Thoracic aorta (tissue), 2 donors: ENCODE measurements at places on chromosomes 6 and 20. TPM values are rescaled to one million over a fixed set of nuclear protein-coding genes. Genes with fewer than 3 reads are reported as not detected.

FAM162B gene
- total RNA-seq: 2.3 TPM

DHX16 gene
- 27.4 TPM for total RNA-seq

PTCRA gene
- not detected for total RNA-seq

SLC2A10 gene
- 49.0 TPM for total RNA-seq

DNA sequence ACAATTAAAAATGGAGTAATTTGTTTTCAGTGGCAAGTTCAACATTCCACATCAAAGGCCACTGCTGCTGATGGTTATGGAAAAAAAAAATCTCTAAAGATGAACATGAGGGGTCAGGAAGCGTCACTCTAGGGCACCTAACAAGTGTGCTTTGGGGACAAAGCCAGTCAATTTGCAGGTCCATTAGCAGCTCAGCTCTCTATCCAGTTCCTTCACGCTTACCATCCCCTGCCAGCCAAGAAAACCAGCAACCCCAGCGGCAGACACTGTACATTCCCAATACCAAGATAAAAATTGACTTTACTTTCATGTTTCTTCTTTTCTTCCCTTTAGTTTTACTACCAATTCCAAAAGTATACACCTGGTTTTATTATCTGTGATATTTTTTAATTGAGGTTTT, 10.1 kb downstream of the RFX6 start:
- no peak overlapping the region for H3K27ac ChIP-seq
- DNase-seq: no peak
- H3K36me3 ChIP-seq: no peaks in the 10 kb centered on the region
- H3K4me1 ChIP-seq: no peaks in the 10 kb centered on the region

DNA sequence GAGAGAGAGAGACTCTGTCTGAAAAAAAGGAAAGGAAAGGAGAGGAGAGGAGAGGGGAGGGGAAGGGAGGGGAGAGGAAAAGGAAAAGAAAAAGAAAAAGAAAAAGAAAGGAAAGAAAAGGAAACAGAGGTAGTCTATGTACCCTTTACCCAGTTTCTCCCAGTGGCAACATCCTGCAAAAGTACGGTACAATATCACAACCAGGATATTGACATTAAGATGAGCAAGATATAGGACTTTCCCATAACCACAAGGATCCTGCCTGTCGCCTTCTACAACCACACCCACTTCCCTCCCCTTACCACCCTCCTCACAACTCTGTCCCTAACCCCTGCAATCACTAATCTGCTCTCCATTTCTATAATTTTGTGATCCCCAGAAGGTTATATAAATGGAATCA, 4.0 kb downstream of the C20orf96 start:
- H3K4me1 ChIP-seq: no peaks in the 10 kb centered on the region
- no peak overlapping the region for H3K27ac ChIP-seq
- no peaks in the 10 kb centered on the region for H3K27me3 ChIP-seq

- no peaks in the 10 kb centered on the region for H3K36me3 ChIP-seq
- no peak within 1 kb of the TSS for H3K4me3 ChIP-seq
- no peaks in the 10 kb centered on the region for H3K27me3 ChIP-seq
Measured at GRCh38 chr6:41039060-41039998, at the start of gene UNC5CL. Gene UNC5CL (minus strand): TSS chr6:41039221. CDS start chr6:41035074, 4,147 bp downstream.

DNA sequence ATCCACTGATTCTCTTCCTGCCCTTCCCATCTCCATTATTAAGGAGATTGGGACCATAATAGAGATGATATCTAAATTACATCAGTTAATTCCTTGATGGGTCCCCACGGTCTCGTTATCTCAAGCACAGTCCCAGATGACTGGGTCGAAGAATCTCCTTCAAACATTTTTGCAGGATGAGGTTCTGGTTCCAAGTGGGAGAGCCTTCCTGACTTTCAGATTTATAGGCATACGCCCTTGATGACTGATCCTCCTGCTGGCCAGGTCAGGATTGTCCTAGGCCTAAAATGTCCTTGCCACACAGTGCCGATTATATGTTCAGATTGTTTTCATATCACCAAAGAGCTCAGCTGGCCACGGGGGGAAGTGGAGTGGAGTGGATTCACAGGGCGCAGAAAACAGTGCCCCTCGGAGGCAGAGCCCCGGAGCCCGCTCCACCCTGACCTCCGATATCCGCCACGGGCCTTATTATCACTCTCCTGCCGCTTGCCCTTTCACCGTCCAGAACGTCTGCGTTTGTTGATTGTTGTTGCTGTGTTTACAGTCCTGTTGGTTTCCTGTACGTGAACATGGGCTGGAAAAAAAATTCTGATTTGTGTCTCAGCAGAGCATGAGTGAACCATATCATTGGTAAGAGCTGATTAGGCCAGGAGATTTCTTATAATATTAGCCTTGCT, 8.9 kb downstream of the BMP6 start:
- H3K4me3 ChIP-seq: no peak overlapping the region
- H3K4me1 ChIP-seq: no peaks in the 10 kb centered on the region
- H3K27ac ChIP-seq: no peak overlapping the region
- no peaks in the 10 kb centered on the region for H3K27me3 ChIP-seq

DNA sequence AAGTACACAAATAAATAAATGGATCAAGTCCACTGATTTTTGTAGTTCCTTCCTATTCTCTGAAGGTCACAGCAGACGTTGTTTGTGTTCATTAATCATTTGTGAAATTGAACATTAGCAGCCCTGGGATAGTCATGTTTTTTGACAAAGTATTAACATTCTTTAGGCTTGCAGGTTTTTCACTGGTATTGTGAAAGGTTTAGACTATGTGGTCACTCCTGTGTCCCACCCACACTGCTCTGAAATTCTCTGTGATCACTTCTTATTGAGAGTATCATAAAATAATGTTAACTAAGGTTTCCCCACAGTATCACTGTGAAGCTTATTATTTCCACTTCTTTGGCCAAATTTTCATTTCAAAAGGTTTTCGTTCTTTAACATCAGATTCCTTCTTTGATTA, 3.5 kb downstream of the FAM83B start:
- no peak for DNase-seq
- H3K4me1 ChIP-seq: peaks cover 9% of the 10 kb centered on the region
- peaks cover 4% of the 10 kb centered on the region for H3K27me3 ChIP-seq
- H3K4me3 ChIP-seq: no peak overlapping the region

ARG1 gene
- total RNA-seq: 1.1 TPM
